ENCODE measurements at places on chromosomes 4 and X.
A peak's percentile ranks its signal among the peaks of the same experiment; 100 is the strongest.

DNA sequence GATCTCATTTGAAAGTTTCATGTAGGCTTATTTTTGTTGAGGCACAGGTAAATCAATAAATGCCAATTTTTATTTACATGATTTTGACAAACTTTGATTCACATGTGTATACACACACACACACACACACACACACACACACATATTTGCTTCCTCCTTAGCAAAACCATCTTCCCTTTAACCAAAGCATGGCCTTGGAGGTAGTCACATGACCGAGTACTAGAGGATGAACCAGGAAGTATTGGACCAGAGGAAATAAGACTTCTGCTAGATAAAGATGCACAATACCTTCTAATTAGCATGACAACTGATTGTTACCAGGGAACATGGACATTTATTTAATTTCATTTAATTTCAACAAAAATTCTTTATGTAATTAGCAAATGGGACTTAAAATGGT is 23.4 kb upstream of the CFAP299 start:
- DNase-seq: no peak

DNA sequence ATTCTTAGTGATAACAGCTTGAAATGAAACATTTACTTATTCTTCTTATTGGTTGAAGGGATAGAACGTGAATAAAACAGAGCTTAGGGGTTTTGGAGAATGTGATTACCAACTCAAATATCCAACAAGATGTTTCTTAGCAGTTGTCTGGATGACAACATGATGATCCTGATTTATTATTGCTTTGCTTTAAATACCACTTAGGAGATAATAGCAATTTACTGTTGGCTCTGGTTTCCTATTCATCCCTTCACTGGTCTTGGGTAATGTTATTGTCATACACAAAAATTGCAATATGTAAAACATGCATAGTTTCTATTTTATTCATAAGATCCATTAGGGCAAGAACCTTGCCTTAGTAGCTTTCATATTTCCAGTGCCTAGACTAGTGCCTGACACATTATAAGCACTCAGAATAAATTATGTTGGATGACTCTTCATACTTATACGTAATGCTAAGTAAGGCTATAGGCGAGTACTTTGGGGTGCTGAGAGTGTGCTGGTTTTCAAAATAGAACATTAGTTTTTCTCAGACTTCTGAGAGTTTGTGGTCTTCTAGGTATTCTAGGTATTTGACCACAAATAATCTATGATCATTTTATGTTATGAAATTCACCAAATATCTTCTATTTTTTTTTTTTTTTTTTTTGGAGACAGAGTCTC is 58.6 kb upstream of the PGRMC2 start:
- DNase-seq: no peak

DNA sequence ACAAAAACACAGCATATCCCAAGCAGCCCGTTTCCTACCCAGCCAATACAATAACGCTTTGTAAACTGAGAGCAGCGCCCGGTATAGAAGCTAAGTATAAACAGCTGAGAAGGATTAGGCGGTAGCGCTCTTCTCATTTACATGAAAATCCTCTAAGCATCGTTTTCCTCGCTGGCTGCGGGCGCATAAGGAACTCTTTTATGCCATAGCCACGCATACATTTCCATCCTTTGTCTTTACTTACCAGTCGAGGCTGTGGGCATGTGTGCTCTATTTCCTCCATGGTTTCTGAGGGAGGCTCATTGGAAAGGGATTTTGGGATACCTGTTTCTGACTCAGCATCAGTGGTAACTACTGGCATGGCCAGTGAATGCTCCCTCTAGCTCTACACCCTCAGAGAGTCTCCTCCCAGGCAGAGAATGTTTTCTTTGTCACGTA is 383 bp downstream of the PCYT1B start:
- no peak for DNase-seq

- DNase-seq: no peak
Measured at GRCh38 chrX:124033821-124034220, 72.3 kb downstream of the STAG2 start.

DNA sequence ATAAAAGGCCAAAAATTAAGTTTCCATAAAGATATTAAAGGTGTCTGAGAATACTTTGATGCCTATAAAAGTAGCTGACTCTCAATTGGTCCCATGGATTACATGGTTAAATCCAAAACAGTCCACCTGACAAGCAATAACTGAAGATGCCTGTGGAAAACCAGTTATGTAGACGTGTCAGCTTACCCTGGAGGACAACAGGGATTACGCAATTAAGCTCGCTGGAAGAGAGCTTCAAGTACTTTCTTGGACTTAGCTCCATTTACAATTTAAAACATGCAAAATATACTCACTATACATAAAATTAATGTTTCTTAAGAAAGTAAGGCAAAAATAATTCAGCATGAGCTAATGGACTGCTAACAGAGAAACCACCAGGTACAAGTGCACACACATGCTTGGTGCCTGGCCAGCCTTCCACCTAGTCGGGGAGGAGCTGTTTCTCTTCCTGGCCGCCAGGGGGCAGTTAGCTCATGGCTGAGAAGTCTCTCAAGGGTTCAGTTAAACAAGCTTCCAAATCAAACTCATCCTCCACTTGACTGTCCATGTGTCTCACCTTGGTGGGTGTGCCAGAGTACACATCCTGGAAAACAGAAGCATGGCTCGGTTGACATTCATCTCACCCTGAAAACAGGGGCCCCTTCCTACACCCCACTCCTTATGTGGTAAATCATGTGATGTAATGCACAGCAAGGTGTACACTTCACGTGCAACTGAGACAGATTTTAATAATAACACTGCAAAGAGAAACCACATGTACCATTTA is 9.2 kb upstream of the FAM53A start:
- DNase-seq: peak; percentile 67

GRCh38 chr4:15262396-15262795 is 165.4 kb upstream of the C1QTNF7 start:
- DNase-seq: no peak

- no peak for DNase-seq
Measured at GRCh38 chr4:71206763-71207162, 132.1 kb upstream of the SLC4A4 start.

DNA sequence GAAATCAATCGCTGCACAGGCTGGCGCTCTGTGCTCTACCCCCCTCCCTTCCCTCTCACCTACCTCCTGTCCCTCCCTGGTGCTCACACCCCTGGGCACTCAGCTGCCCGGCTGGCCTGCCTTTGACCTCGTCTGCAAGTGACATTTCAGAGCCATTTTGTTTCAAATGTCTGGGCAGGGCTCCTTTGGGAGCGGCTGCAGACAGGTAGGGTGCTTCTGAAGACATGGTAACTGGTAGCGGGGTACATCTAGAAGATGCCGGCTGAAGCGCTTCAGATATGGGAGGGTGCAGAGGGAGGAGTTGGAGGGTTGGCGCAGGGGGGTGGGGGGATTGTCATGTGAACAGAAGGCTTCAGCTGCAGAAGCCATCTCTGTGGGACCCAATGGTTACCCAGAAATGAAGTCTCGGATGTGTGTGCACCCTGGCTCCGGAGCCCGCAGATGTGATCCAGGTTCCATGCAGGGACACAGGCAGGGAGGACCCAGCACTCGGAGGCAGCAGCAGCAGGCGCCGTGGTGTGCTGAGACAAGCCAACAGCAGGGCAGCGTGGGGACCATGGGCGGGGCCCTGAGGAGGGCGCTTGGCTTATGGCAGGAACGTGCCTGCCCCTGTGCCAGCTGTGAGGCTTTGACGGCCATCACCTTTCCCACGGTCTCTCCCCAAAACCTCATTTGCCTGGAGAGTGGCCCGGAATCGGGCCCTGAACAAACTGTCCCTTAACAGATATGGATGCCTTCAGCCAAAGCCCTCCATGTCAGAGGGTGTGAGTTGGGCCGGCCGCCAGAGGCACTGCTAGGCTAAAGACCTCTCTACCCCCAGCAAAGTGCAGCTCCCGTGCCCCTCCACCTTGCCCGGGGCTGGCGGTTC is 7.6 kb upstream of the DUSP9 start:
- DNase-seq: no peak

DNA sequence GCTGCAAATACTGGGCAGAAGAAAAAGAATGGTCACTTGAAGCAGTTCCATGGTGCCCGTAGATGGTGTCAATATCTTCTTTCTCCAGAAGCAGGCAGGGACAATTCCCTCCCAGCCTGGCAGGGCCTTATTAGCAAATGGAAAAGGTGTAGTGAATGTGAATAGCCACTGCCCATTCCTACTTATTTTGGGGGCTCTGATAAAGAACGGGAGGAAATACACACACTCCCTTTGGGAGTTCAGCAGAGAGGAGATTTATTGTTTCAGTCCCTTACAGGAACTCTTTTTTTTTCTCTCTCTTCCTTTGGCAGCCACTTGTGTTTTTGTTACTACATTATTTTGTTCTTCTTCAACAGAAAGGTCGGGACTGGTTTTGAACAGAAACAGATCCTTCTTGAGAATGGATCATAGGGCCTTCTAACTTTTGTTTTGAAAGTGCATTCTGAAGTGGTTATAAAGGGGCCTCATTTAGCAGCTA is at the start of gene EMCN:
EMCN (minus strand) TSS at position 159 of the 478 bp plus-strand sequence; CDS start at position 51, 108 bp downstream.
- no peak for DNase-seq

DNA sequence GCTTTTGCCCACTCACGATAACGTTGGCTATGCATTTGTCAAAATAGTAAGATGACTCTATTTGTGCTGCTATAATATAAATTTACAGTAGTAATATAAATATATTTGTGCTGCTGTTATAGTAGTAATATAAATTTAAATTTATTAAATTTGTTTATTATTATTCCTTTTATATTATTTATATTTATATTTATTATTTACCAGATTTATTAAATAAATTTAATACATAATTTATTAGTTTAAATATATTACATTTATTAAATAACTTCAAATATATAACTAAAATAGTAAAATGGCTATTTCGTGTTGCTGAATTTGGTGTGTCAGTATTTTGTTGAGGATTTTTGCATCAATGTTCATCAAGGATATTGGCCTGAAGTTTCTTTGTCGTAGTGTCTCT is 246.5 kb upstream of the FGF16 start:
- DNase-seq: no peak

DNA sequence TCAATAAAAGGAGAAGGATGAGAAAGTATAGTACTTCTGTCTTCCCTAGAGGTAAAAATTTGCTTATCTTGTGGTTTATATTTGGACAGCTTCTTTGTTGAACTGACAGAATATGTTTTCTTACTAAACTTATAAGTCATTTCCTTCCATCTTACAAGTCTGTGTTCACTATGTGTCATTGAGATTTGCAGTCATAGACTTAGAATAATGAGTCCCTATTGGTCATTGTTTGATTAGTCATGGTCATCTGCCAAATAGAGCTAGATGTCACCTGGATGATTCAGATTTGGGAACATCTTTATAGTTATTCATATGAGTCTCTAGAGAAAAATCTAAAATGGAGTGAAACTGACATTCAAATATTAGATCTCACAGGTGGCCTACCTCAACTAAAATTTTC is 51.5 kb downstream of the SPATA18 start:
- DNase-seq: no peak

DNA sequence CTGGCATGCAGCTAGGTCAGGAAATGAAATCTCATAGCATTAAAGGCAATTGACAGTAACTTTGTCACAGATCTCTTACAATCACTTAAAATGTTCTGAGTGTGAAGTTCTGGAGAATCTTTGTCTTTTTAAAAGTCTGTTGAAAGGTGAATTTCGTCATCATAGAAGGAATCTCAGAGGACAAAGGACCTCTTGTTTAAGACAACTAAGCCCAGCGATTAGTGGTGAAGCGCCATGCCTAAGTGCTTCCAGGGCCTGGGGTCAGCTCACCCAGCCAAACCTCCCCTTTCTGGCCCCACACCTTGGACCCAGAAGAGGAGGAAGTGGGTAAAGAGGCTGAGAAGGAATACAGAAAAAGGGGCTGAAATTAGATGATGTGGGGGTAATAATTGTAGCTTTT is 8.5 kb downstream of the FRMD7 start:
- no peak for DNase-seq

DNA sequence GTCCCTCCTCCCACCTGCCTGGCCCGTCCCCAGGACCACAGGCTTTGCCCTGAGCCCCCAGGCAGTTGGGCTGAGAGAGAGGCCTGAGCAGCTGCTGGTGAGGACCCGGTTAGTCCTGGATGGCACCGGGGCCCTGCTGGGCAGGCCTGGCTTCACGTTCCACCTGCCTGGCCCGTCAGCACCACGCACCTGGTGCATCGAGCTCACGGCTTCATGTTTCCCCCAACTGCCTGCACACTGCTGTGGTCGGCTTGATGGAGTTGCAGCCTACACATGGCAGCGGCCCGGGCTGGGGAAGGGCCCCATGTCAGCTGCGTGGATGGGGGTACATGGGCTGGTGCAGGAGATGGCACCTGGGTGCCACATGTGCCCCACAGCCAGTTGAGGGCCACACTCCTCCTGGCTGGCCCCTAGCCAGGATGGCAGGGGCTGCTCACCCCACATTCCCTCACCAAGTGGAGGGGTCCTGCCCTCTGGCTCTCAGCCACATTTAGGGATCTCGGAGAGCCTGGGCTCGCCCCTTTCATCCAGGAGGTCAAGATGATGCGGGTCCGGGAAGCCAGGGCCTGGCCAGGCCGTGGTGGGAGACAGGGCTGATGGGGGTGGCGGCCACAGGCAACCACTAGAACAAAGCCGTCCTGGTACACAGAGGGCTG is 28.5 kb downstream of the NKX1-1 start:
- no peak for DNase-seq

DNA sequence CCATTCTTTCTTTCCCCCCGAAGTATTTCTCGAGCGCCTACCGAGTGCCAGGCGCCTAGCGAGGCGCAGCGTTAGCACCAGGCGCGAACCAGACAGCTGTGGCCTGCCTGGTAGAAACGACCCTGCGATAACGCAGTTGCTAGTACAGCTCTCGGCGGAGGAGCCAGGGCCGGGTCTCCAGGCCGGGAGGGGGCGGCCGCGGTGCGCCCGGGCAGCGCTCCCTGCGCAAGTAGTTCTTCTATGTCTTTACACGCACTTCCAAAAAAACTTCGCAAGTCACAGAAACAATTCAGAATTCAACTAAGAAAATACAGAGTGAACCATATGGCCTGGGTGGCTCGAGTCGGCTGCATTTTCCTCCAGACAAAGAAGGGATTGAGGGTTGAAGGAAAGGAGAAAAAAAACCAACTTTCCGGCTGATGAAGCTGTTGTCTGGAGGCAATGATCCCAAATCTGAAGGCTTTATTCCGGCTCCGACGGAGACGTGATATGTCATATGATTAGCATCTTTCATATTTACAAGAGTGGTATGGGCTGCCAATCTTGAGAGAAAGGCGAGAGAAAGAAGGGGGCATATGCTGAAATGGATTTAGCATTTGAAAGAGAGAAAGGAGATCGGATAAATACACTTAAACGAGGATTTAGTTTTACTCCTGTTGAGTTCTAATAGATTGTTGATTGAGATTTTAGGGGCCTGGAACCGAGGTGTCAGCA is 7.2 kb upstream of the NEUROG2 start:
- peak; percentile 51 for DNase-seq
